ENCODE measurements at places on chromosomes 5 and 9.

DNA sequence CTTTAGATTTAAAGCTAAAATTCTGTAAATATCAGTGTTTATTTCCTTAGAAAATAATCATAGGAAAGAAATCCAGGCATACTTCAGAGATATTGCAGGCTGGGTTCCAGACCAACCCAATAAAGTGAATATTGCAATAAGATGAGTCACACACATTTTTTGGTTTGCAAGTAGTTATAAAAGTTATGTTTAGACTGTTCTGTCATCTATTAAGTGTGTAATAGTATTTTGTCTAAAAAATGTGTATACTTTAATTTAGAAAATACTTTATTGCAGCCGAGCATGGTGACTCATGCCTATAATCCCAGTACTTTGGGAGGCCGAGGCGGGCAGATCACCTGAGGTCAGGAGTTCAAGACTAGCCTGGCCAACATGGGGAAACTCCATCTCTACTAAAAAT lies 6.9 kb upstream of the RIC1 start:
- no peak for DNase-seq

- DNase-seq: no peak
These were observed 355.3 kb downstream of the TMEM232 start for GRCh38 chr5:110371011-110371724.

- DNase-seq: no peak
These were observed 58.0 kb downstream of the GPR21 start for GRCh38 chr9:123091459-123091858.

- no peak for DNase-seq
These were observed 140.9 kb downstream of the AOPEP start for GRCh38 chr9:94867281-94867841.

GRCh38 chr5:74995926-74996325 lies 56.4 kb downstream of the GCNT4 start:
- no peak for DNase-seq

DNA sequence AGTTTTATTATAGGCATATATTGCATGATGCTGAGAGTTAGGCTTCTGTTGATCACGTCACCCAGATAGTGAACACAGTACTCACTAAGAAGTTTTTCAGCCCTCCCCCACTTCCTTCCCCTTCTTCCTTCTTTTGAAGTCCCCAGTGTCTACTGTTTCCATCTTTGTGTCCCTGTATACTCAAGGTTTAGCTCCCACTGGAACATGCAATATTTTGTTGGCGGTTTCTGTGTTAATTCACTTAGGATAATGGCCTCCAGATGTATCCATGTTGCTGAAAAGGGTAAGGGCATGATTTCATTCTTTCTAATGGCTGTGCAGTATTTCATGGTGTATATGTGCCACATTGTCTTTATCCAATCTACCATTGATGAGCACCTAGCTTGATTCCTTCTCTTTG lies 764.3 kb downstream of the MTRR start:
- no peak for DNase-seq

GRCh38 chr5:65050826-65051498 lies 282.2 kb downstream of the CWC27 start:
- no peak for DNase-seq

- no peak for DNase-seq
These were observed 197.1 kb upstream of the NR3C1 start for GRCh38 chr5:143600396-143601075.

DNA sequence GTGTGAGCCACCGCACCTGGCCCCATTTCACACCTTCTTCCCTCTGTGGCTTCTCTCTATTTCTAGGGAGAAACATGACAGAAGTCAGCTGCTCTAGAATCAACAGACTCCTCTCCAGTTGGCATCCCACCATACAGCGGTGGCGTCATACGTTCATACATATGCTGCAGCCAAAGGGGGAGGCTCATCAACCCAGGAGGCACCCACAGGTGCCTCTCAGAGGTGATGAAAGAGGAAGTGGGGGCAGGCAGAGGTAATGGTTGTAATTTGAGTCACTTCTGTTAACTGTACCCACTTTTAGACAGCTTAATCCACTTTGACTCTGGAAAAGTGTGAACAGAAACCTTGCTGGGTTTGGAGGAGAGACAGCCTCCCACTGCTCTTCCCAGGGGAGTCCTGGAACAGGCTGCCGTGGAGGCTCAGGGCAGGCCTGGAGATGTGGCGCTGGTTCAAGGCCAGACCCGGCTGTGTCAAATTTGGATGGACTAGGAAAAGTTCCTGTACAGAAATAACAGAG lies 47.3 kb upstream of the SUB1 start:
- no peak for DNase-seq

GRCh38 chr5:63081402-63081801 lies 502.8 kb downstream of the LRRC70 start:
- DNase-seq: no peak

- no peak for DNase-seq
These were observed 199.0 kb upstream of the ADAMTS16 start for GRCh38 chr5:4941161-4941560.

DNA sequence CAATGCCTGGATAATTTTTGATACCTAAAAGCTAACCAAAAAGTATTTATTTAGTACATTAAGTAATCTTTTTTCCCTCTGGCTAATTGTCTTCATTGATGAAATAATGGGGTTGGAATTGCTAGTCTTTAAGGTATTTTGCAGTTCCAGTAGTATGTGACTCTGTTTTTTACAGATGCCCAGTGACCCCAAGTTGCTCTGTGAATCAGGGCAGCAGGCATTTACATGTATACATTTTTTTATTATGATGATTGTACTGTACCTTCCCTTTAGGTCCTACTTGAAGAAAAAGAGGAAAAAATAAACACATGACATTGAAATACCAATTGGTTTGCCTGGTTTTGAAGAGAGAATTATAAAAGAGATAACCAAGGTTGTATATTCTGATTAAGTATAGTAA lies 385.5 kb downstream of the ADGRV1 start:
- DNase-seq: no peak

DNA sequence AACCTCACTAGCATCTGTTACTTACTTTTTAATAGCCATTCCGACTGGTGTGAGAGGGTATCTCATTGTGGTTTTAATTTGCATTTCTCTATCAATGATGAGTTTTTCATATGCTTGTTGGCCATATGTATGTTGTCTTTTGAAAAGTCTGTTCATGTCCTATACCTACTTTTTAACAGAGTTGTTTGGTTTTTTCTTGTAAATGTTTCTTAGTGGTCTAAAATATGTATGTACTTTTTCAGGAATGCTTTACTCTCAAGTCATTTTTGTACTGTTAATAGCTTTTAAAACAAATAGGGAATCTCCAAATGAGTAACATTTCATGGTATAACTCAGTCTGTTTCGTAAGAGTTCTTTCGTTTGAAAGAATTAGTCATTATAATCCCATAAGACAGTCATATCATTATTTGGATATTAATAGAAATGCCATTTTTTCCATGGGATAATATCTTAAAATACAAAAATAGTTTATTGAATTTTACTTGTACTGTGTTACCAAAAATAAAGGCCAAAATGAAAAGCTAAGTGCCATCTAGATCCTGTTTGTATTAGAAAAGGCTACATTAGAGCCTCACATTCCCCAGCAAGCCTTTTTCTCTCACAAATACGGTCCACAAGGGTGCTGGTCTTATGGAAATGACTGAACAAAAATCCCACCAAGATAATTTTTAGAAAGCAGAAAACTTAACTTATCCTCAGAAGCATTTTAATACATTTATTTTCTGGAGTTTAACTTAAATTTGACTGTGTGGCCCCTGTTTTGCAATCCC lies 247.7 kb downstream of the PJA2 start:
- DNase-seq: no peak

DNA sequence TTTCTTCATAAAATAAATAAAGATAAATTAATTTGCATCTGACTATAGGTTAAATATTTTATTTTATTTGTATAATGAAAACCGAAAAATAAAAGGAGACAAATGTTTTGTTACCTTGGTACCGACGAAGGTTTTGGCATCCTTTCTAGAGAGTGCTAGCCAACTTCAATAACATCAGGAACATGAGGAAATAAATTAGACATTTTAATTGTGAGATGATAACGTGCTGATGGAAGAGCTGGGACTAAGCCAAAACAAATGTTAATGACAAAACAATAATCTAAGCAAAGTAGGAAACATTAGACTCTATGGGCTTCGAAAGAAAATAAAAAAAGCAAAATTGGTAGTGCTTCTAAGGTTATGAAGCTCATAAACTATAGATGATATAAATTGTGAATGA lies 201.0 kb downstream of the IRX2 start:
- no peak for DNase-seq

GRCh38 chr9:113989714-113990569 lies 88.2 kb downstream of the AMBP start:
- no peak for DNase-seq

- no peak for DNase-seq
These were observed 67.0 kb upstream of the RNU6ATAC start for GRCh38 chr9:134231330-134231745.

DNA sequence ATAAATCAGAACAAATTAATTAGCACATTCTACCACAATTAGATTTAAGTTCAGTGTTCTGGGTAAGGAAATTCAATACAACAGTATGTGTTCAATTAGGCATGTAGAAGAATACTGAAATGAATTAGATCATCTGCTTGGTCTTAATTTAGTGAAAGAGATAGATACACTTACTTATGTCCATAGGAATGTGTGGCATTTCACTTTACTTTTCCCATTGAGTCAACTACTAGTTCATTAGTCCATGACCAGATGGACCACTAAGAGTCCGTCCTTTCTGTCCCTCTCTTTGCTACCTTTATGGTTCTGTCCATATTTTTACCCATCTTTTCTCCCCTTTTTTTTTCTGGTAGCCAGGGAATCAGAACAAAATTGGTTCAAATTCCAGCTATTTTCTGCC lies 276.9 kb downstream of the OSTF1 start:
- DNase-seq: no peak

DNA sequence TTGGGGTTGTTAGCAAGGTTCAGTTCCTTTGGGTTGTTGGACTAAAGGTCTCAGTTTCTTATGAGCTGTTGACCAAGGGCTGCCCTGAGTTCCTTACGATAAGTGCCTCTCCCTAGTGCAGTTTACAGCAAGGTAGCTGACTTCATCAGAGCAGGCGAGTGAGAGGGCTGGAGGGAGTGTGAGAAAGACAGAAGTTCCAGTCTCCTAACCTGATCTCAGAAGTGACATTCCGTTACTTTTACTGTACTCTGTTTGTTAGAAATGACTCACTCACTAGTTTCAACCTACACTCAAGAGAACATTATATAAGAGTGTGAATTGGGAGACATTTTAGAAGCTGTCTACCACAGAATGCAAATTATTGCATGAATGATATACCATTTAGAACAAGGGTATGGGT lies 21.2 kb upstream of the IL31RA start:
- DNase-seq: no peak

DNA sequence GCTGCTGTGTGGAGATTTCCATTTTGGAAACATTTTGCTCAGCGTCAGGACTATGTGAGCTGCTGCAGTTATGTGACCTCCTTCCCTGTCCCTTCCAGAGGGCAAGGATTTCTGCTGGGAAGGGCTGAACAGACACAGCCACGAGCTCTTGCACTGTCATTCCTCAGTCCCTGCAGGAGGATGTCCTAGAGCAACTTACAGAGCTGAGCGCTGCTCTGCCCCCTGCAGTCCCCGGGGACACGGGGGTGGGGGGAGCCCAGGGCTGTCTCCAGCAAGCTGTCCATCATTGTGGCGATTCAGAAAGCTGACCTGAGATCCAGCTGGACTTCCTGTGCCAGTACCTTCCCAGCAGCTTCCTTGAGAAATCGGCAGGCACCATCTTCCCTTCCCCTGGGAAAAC lies 28.0 kb upstream of the MAP1B start:
- DNase-seq: no peak

- no peak for DNase-seq
These were observed 217.4 kb downstream of the DMRT2 start for GRCh38 chr9:1267581-1267980.

DNA sequence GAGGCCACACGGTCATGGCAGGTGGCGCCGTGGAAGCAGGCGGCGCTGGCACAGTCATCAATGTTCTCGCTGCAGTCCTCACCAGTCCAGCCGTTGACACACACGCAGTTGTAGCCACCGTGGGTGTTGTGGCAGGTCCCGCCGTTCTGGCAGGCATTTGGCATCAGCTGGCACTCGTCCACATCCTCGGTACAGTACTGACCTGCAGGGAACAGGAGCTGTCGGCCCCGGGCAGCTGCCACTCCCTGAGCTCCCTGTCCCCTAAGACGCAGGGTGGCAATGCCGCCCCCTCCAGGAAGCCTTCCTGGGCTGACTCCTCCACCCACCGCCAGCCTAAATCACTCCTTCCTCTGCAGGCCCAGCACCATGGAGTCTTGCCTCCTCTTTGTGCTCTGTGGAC lies 27.2 kb downstream of the NOTCH1 start:
- no peak for DNase-seq

All from NCI-H345 (cell line).